ENCODE measurements at places on chromosomes 12 and 14.

DNA sequence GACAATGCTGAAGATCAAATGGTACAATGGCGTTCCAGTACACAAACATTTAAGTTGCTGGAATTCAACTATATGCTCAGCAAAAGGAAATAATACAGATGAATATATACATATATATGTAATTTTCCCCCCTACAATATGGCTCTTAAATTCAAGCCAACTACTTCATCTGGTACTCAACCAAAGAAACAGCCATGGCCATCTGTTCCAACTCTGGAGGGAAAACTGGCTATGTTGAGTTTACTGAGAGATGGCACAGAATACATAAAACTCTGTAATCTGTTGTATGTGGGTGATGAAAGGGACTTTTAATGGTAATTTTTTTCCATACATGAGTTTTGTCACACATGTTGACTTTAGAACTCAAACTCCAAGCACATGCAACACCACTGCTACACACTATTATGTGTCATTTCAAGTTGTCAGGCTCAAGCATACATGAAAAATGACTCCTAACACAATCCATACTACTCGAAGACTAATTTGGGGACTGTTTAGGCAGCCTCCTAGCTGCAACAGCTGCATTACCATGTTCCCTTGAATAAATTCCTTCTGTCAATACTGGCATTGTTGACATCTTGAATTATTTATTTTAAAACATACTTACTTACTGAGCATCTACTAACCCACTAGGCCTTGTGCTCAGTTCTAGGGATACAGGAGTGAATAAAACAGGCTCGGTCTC lies 38.2 kb upstream of the MAP3K9 start:
- DNase-seq: no peak

- no peak for DNase-seq
Observed at GRCh38 chr14:92726135-92726932, 22.1 kb downstream of the LGMN start.

- DNase-seq: no peak
Observed at GRCh38 chr14:61632401-61632800, 62.9 kb upstream of the HIF1A start.

DNA sequence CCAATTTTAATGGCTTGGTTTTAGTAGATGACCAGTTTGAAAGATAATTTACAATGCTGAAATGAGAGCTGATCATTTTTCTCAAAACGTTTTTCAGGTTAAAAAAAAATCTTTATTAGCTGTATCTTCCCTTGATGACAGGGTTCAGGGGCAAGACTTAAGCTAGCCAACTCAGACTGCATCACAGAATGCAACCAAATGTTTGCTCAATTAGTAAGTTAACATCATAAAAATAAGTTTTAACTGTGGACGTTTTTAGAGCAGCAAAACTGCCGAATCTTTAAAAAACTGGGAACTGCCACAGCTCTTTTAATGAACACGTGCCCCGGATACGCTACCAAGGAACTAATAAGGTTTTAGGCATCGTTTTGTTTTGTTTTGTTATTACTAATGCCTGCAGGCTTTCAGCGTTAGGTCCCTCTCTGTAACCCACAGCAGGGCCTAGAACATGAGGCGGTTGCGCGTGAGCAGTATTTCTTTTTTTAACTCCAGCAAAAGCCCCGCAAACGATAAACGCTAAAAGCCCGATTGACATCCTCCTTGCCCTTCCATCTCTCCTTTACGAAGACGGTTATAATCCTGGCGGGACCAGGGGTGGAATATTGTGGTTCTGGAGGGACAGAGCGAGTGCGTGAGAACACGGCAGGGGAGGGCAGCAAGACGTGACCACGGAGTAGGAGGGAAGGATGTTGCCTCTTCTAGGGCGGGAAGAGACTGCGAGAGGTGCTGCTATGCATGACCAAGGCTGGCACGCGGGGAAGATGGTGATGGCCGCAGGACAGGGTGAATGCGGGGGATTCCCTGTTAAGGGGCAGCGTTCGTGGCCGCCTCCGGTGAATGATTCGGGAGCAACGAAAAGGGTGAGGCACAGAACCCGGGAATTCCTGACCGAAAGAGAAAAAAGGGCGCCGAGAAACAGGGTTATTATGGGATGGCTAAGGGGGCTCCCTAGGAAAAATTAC lies 652 bp downstream of the SUPT16H start:
- DNase-seq: peak; percentile 40

DNA sequence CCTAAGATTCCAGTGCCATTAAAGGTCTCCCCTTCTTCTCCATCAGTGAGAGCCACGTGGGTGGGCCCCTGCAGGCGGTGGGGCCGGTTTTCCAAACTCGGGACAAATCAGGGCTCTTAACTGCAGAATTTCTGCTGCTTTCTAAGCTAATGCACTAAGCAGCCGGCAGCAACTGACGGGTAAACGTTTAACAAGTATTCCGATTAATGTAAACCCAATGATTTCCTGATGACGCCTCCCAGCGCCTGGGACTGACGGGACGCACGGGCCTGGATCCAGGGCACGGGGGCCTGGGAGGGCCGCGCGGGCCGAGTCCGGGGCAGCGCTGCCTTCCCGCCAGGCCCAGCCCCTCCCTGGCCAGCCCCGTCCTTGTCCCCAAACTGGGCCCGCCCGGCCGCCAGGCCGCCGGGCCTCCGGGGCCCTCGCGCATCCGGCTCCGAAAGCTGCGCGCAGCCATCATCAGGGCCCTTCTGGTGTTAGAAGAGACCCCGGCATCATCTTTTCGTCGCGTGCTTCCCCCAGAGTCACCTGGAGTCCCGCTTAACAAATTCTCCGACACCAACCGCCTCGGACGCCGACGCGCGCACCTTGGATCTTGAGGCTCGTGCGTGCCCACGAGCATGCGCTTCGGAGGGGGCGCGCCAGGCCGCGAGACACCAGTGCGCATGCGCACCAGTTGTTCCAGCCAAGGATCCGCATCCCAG lies at the start of gene MLH3:
MLH3 (minus strand) TSS at position 616 of the 704 bp plus-strand sequence. CDS start 1,812 bp downstream, outside the sequence.
- DNase-seq: peak; percentile 65

DNA sequence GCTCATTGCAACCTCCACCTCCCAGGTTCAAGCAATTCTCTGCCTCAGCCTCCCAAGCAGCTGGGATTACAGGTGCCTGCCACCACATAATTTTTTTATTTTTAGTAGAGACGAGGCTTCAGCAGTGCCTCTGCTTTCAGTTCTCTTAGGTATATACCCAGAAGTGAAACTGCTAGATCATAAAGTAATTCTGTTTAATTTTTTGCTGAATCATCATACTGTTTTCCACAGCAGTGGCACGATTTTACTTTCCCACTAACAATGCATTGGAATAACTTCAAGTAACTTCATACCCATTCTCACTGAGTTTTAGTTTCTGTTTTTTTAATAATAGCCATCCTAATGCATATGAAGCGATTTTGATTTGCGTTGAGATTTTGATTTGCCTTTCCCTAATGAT lies 148.0 kb upstream of the G2E3 start:
- no peak for DNase-seq

- DNase-seq: no peak
Observed at GRCh38 chr14:69370061-69370460, 28.0 kb downstream of the ERH start.

- DNase-seq: no peak
Observed at GRCh38 chr14:56211084-56211483, 92.9 kb downstream of the PELI2 start.

- DNase-seq: no peak
Observed at GRCh38 chr14:91339671-91340369, 77.8 kb downstream of the CCDC88C start.

DNA sequence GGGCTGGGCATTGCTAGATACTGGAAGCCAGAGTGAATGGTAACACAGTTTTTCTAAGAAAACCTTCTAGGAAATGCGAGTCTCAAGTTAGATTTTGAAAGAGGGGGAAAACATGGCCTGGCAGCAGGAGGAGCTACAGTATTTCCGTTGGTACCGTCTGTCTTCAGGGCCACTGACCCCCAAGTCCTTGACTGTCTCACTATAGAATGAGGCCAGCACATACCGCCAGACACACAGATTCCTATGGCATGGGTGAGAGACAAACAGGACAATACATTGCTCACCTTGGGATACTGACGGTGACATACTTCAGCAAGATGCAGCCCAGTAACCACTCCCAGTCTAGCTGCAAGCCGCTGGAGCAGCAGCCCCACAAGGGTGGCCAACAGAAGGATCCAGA lies 21.7 kb downstream of the SLC11A2 start:
- DNase-seq: no peak

DNA sequence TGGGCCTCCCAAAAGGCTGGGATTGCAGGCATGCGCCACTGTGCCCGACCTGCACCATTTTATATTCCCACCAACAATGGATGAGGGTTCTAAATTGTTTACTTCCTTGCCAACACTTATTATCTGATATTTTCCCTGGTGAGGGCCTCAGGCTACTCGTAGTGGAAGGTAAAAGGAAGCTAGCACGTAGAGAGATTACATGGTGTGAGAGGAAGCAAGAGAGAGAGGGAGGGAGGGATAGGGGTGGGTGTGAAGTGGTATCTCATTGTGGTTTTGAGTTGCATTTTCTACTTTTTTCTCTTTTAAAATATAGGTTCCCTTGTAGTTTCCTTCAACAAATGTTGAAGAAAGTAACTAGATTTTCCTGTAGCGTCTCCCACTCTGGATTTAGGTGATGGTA lies 30.9 kb downstream of the MYO1H start:
- DNase-seq: no peak

DNA sequence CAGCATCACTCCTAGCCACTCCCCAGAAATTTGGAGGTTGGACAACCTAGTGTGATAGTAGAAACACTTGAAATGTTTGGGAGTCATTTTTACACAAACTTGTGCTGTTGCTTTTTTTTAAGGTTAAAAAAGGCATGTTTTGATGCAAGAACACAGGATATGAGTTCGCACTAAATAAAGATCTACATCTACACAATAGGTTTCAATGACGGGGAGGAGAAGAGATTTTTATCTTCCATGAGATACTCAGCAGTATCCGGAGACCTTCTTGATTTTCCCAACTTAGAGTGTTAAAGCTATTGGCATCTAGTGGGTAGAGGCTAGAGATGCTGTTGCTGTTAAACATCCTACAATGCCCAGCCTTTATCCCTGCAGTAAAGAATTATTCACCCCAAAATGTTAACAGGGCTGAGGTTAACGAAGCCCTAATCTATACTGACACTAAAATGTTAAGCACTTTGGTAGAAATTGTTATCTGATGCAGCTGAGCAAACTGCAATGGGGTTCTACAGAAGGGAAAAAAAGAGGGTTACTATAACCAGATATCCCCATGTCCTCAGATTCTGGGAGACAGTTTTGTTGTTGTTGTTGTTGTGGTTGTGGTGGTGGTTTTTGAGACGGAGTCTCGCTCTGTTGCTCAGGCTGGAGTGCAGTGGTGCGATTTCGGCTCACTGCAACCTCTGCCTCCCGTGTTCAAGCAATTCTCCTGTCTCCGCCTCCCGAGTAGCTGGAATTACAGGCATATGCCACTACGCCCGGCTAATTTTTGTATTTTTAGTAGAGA lies 14.0 kb upstream of the PCNX1 start:
- no peak for DNase-seq

- DNase-seq: no peak
Observed at GRCh38 chr12:63037746-63038712, 103.1 kb upstream of the PPM1H start.

GRCh38 chr12:40002178-40003169 lies 103.4 kb downstream of the SLC2A13 start:
- DNase-seq: no peak

GRCh38 chr12:89999699-90000505 lies 291.3 kb upstream of the ATP2B1 start:
- DNase-seq: no peak

DNA sequence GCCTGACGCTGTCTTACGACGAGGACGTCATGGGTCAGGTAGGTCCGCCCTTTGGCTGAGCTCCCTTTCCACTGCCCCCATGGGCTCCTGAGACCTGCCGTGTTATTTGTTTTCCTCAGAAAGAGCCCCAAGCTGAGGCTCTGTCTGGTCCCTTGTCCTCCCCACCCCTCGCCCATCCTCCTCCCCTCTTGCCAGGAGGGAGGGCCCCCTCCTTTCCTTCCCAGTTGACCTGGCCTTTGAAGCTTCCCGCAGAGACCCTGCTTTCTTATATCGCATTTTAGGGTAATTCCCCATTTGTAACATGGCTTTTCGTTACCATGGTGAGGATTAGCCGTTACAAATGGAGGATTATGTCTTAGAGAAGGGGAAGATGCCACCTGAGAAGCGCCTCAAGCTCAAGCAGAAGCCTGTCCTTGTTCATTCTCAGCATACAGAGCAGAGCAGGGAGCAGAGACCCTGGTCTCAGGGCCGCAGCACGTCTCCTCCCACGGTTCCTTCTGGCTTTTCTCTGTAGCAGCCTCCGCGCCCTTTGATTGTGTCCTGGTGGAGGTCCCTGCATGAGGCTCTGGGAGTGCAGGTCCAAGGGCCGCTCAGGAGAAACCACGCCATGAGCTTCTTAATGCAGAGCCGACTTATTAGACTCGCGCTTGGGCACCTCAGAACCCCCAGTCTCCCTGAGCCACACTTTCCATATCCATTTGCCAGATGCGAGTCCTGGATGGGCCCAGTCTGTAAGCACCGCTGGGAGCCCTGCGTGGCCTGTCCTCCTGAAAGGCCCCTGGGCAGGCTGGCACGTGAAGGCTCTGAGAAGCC lies 47.2 kb downstream of the UBE3B start:
- no peak for DNase-seq

DNA sequence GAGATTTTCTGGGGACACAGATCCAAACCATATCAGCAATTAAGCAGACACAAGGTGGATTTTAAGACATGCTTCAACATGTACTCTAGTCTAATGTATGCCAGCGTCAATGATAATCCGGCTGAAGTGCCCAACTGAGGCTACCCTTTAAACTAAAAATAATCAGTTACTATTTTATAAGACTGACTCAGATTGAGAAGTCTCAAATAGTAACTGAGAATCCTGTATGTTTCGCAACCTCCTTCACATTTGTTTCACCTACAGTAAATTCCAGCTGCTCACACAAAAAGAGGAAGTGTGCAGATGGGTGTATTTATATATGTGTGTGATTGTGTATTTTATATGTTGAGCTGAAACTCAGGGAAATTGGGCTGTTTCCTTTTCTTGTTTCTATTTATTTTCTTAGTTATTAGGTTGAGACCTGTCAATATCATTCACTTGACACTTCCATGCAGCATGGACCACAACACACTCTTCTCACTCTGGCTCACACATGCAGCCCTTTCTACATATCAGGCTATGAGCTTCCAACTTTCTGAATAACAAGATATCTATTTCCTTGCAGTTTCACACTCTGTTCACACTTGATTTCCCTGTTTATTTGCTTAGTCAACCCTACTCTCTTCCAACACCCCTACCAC lies 1224.9 kb upstream of the TMEM132C start:
- DNase-seq: no peak

DNA sequence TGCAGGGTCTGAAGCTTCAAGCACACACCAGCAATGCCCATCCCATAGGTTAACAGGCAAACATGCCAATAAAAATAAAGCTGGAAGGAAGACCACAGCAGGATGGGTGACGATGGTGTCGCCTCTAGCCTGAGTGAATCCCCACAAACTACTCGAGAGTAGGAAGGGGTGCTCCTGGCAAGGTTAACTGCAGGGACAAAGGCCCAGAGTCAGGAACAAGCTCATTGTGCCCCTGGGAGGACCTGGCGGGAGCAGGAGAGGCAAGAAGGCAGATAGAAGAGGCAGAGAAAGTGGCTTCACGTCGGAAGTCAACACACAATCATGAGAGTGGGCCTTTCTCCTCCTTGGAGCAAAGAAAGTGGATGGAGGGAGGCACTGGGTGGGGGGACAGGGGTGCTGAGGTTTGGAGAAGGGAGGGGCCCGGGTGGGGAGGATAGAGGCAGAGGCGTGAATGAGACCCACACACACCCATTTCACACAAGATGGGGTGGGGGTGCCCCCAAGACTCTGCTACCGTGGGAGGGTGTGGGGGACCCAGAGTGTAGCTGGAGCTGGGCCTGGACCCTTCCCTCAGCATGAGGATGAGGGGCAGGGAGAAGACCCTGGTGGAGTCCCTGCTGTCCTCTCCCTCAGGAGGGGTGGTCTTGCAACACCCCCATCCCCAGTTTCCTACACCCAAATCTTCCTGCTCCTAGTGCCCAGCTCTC lies 43.1 kb downstream of the DIO3 start:
- no peak for DNase-seq
